NCI-H774 (cell line): ENCODE measurements at places on chromosomes 7 and 10.

GRCh38 chr10:70565556-70566514, 36.7 kb downstream of the PRF1 start:
- no peak for DNase-seq

DNA sequence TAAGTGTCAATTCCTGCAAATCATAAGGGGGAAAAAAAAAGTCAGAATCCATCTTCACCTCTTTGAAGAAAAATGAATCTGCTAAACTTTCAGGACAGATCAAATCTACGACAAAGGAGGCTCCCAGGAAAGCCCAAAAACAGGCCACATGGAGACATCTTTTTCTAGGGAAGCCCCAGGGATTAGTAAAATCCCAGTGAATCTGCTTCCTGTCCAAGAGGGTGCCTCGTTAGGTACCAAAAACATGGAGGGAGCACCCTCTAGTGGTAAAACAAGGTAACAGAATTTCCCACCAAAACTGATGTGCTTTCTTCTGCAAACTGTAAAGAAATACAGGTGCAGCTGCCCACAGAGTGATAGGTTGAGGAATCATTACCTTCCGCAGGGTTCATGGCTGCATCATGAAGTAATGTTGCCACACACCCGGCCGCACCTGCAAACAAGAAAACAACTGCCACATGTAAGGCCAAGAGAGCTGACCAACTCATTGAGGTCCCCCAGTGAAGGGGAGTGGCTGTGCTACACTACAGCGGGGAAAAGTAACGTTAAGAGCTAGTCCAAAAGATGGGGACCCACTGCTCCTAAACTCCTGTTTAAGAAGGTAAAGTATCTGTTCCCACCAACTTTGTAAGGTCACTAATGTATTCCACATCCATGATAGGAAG, 7.9 kb downstream of the SLC25A28 start:
- no peak for DNase-seq

DNA sequence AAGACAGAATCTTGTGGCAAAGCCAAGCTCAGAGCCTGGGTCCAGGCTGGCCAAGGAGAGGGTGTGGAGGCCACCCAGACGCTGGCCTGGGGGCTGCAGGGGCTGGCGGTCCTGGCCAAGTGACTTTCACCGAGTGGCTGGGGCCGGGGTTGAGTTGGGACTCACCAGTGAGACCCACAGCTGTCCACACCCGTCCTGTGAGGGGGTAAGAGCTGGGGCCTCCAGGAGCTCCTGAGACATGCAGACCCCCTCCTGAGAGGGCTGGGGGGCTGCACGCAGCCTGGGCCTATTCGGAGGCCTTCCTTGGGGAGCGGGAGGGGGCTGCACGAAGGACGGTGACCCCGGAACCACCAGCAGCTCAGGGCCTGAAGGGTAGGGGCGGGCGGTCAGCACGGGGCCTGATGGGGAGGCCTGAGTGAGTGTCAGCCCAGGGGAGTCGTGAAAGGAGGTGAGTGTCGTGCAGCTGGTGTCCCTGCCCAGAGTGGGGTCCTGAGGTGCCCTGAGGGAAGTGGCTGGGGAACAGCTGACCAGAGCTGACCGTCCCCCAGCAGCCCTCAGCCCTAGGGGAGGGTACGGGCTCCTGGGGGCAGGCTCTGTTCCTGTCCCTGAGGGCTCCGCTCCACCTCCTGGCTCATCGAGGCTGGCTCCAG, 100.9 kb downstream of the FOXL3 start:
- no peak for DNase-seq

GRCh38 chr7:36083626-36084380, 69.3 kb upstream of the EEPD1 start:
- DNase-seq = no peak

- no peak for DNase-seq
Measured at GRCh38 chr7:90842430-90842788, 246.3 kb downstream of the CDK14 start.

GRCh38 chr7:92478095-92478494, 349 bp upstream of the ERVW-1 start:
- DNase-seq = no peak

- no peak for DNase-seq
Measured at GRCh38 chr7:73995330-73995729, 32.6 kb upstream of the ELN start.

- no peak for DNase-seq
Measured at GRCh38 chr7:156173346-156173745, 361.1 kb upstream of the SHH start.
